ENCODE measurements at places on chromosomes 1 and 21. TPM values are rescaled to one million over a fixed set of nuclear protein-coding genes. Genes with fewer than 3 reads are reported as not detected.

DNA sequence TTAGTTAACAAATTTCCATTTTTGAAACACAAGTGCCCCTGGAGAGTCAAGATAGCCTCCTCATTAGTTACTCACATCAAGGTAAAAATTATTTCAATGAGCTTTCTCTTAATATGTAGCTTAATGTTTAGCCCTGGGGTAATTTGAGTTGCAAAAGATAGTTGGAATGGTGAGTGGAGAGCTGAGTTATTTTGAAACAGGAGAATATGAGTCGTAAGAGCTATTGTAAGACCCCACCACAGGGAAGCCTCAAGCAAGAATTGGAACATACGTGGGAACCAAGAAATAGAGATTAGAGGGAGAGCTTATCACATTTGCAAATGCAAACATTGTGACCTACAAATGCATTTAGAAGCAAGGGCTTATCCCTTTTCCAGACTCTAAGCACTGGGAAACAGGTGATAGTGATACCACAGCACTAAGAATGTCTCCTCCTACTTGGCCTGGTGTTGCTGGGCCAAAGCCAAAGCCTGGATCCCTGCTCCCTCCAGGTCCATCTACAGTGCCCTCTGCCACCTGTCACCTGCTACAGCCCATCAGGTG is 635.1 kb downstream of the PTPRC start:
- peak; percentile 9 for DNase-seq

GRCh38 chr1:220970311-220970710 is 91.1 kb downstream of the HLX start:
- peak; percentile 50 for DNase-seq

- no peak for DNase-seq
These were observed 25.3 kb upstream of the LRRC8B start for GRCh38 chr1:89499320-89499719.

GRCh38 chr1:219550201-219550600 is 62.7 kb downstream of the ZC3H11B start:
- DNase-seq: no peak

GRCh38 chr1:182366596-182366995 is 25.0 kb downstream of the GLUL start:
- DNase-seq: no peak

Gene LCE1F
- total RNA-seq: not detected

Gene USH2A
- total RNA-seq: 0.24 TPM

Measured in cardiac muscle cell (in vitro differentiated cells and primary cell).